ENCODE measurements at places on chromosomes 2 and 18.

- DNase-seq = no peak
Measured at GRCh38 chr2:3254442-3254941, 123.1 kb downstream of the EIPR1 start.

DNA sequence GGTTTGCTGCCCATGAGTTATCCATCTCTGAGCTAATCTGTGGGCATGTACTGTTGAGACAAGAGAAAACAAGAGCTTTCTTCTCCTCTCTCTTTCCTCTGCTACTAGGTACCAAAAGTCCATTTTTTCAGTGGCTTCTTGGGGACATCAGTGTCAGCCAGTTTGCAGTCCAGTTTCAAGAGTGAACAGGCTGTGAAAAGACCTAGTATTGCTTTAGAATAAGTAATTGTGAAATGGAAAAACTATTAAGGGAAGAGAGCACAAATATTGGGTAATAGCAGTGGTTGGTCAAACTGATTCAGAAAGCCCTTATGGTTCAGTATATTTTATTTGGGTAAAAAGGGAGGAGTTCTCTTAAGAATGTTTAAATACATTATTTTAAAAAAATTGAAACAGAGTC is 33.0 kb upstream of the MEP1B start:
- no peak for DNase-seq

GRCh38 chr2:226142463-226142862 is 657.2 kb downstream of the IRS1 start:
- no peak for DNase-seq

- DNase-seq = no peak
Measured at GRCh38 chr2:176067589-176068418, 16.0 kb downstream of the EVX2 start.

GRCh38 chr18:69755856-69756496 is 191.7 kb downstream of the CD226 start:
- no peak for DNase-seq

DNA sequence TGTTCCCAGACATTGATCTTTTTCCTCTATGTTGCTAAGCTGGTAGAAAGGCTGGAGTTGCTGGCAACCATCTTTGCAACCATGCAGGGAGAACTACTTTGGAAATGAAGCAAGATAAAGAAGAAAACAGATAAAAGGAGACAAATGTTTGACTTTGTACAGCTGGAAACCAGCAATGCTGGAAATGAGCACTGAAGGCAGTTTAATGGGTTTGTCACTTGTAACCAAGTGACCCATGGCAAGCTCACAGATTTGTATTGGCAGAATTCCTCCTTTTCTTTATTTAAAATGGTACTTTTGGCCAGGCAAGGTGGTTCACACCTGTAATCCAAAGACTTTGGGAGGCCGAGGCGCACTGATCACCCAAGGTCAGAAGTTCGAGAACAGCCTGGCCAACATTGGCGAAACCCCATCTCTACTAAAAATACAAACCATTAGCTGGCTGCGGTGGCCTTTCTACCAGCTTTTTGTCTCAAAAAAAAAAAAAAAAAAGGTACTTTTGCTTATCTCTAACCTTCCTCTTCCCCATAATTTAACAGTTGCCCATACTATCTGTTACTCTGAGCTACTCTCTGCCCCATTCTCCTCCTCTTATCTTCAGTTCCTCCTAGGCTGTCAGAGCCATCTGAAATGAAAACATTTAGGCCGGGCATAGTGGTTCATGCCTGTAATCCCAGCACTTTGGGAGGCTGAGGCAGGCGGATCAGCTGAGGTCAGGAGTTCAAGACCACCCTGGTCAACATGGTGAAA is 2.0 kb upstream of the BOLA3 start:
- DNase-seq = no peak

- no peak for DNase-seq
Measured at GRCh38 chr2:135899567-135899966, 23.3 kb upstream of the MCM6 start.

GRCh38 chr2:152740743-152741328 is 22.4 kb downstream of the ARL6IP6 start:
- peak; percentile 30 for DNase-seq

- DNase-seq = peak; percentile 81
Measured at GRCh38 chr2:85826990-85827878, 61.6 kb downstream of the ST3GAL5 start.

DNA sequence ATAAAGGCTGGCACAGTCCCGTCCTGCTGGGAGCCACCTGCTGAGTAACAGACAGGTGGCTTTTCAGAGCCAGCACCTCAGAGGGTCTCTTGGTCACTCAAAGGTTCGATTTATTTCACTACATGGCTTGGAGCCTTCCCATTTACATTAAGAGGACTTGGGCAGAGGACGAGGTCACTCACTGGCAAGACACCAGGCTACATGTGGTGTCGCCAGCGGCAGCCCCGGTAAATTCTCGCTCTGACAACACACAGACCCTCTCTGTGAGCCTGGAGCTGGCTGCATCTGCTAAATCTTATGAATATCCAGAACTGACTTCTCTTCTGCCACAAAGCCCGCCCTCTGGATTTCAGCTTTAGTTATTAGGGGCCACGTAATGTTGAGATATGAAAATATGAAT is 254.7 kb downstream of the VAPA start:
- no peak for DNase-seq

GRCh38 chr18:2482706-2483475 is 88.4 kb downstream of the METTL4 start:
- DNase-seq = no peak

DNA sequence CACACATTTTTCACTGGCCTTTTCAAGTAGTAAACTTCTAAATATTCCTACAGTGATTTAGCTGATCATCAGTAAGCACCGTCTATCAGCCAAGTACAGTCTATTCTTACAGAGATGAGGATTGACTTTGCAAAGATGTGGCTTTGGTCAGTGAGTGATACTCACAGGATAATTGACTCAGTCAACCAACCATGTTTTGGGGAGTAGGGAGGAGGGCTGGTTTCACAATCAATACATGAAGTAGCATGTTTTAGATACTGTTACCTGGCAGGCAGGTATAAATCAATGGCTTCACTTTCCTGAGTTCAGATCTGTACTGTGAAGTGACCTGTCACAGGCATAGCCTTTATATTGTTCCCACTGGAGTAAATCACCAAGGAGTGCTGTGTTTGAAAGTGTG is 27.2 kb downstream of the OSBPL6 start:
- DNase-seq = no peak
